NK-92 treated with Interleukin-12 subunit alpha and Interleukin-12 subunit beta, amount 100 ng/mL, for 24 hours (cell line): ENCODE measurements at places on chromosomes 1 and 21.

DNA sequence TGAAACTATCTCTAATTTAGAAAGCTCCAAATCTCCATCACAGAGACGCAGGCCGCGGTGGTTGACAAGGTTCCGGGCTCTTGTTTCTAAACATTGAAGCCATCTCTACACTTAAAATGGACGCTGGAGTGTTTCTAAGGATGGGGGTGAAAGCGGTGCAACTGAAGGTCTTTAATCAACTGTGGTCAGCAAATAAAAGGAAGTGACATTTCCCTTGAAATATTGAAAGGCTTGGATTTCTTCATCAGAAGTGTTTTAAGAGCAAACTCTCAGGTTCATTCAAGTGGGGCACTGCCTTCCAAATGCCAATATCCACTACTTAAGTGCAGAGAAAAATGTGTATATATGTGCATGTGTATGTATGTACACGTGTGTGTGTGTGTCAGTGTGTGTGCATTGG lies 117.3 kb downstream of the KAZN start:
- no peak for DNase-seq

GRCh38 chr1:159146980-159147379 lies 24.4 kb upstream of the CADM3 start:
- no peak for DNase-seq

DNA sequence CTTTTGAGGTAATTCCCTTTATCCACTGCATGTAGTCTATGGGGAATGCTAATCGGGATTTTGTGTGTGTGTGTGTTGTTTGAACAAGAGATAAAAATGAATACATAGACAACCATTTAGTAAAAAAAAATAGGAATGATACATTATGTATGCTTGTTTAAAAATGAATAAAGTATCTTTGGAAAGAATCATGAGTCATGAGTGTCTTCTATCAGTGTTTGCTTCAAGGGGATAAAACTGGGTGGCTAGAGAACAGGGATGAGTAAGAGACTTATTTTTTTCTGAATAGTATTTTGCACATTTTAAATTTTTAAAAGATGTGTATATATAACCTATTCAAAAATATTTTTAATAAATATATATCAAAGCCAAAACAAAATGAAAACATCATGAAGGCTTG lies 839.4 kb upstream of the ADGRL4 start:
- no peak for DNase-seq

GRCh38 chr1:107933736-107934135 lies 31.2 kb downstream of the VAV3 start:
- DNase-seq, result no peak

GRCh38 chr1:1381294-1381693 lies 6.3 kb upstream of the AURKAIP1 start:
- no peak for DNase-seq

DNA sequence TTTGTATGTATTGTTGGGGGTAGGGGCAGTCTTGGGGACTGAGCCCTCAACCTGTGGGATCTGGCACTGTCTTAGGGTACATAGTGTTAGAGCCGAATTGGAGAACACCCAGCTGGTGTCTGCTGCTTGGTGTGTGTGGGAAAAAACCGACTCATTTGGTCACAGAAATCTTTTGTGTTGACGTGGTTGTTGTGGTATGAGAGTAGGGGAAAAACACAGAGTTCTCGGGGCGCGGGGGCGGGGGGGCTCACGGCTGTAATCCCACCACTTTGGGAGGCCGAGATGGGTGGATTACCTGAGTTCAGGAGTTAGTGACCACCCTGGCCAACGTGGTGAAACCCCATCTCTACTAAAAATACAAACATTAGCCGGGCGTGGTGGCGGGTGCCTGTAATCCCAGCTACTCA lies 15.3 kb upstream of the SRSF10 start:
- DNase-seq, result no peak

- no peak for DNase-seq
These were observed 801 bp upstream of the C2CD4D start for GRCh38 chr1:151840421-151840820.

DNA sequence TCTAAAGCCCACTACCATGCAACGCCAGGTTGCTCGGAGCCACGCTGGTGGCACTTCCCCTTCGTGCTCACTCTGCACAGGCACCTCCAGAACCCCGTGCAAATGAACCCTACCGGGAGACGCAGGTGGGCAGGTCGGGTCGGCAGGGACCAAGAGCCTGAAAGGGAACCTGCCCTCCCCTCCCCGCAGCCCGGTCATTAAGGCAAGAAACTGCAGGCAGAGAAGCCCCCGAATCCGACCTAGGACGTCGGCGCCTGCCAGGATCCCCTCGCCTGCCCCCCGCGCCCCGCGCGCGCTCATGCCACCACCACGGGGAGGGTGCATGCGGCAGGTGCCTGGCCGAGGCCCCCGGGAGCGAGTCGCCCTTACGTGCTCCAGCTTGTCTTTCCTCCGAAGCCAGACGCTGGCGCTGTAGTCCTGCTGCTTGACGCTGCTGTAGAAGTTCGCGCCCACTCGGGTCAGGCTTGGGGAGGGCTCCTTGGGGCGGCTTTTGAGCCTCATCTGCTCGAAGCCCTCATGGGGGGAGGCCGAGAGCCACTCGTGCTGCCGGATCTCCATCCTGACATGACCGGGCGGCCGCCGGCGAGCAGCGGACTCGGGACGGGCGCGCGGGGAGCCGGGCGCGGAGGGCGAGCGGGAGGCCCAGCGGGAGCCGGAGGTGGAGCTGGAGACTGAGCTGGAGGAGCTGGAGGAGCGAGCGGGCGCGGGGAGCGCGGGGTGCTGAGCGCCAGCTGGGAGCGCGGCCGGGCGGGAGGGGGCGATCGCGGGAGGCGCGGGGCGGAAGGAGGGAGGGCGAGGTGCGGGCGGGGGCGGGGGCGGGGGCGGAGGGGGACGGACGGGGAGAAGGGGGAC lies 552 bp downstream of the PLD5 start:
- DNase-seq, result no peak

- no peak for DNase-seq
These were observed 114.4 kb upstream of the TNR start for GRCh38 chr1:175857756-175858155.

GRCh38 chr1:24636661-24637357 lies 6.3 kb upstream of the SRRM1 start:
- DNase-seq, result no peak

DNA sequence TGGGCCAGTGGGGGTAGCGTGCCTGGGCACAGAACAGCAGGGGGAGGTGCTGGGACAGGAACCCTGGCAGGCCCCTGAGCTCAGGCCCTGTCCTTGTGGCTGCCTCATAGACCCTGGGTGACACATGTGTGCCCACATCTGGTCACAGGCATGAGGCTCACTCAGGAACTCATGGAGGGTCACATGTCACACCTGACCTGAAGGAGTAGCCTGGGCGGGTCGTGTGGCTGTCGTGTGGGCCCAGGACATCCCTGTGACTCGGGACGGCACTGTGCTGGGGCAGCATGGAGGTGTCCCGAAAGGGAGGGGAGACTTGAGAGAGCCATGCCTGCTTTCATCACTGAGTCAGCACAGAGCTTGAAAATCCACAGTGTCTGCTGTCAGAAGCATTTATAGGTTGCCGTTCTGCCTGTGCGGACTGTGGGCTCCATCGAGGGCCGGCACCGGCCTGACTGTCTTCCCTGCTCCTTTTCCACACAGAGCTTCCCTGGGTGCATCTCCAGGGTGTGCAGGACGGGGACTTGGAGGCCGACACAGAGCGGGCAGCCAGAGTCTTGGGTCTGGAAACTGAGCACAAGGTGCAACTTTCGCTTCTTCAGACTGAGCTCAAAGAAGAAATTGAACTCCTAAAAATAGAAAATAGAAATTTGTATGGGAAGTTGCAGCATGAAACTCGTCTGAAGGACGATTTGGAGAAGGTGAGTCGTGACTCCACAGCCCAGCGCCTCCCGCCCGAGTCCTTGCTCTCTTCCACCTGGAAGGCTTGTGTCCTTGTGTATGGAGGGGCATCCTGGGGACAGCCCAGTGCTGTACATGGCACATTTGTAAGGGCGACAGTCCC lies 32.8 kb downstream of the PCNT start:
- DNase-seq, result no peak

DNA sequence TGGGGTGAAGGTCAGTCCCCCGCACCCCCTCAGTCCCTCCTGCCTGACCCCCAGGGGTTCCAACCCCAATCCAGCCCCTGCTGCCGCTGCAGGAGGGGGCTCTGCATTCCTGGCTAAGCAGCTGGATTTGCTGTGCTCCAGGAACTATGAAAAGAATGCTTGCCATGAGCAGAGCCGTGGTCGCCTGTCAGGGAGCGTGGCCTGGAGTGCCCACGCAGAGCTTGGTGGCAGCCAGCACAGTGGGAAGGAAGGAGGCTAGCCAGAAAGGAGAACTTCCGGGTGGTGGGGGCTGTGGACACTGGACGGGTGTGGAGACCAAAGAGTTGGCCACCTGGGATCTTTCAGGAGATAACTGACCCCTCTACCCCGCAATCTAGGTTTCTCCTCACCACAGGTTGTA lies 5.6 kb downstream of the COL8A2 start:
- no peak for DNase-seq

DNA sequence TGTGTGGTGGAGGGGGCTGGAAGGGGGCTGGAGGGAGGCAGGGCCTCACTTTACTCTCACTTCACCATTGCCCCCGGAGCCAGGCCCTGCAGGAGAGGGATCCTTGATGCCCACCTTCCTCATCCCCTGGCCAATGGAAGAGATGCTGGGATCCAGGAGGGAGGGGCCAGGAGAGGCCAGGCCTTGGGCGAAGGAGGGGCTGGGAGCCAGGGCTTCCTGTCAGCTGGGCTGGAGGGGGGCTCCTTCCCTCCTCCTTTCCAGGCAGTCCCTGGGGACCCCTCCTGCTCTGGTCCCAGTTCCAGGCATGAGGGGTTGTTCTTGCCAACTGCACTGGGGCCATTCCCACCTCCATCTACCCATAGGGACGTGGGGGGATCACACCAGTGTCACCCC lies 5.7 kb downstream of the AHDC1 start:
- DNase-seq, result no peak

DNA sequence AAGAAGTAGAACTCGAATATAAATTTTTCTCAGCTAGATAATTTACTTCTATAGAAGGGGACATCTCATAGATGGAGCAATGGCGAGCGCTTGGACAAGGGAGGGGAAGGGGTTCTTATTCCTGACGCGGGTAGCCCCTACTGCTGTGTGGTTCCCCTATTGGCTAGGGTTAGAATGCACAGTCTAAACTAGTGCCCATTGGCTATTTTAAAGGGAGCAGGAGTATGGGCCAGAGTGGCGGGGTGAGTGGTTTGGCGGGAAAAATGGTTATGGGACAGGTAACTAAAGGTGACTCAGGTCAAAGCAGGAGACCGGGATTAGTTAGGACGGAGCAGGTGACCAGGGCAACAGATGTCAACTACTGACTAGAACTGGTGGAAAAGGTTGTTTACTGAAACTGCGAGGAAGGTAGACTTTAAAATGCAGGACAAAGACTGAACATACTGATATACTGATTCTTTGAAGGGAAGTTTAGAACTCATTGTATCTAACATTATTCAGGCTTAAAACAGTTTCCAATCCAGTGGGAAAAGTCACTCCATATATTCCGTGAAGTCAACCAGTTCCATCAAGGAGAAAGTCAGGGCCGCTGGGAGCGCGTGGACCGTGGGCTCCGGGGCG lies 940 bp upstream of the ATAD3A start:
- DNase-seq, result no peak

GRCh38 chr1:236518322-236518721 lies 5.5 kb upstream of the LGALS8 start:
- DNase-seq, result no peak

DNA sequence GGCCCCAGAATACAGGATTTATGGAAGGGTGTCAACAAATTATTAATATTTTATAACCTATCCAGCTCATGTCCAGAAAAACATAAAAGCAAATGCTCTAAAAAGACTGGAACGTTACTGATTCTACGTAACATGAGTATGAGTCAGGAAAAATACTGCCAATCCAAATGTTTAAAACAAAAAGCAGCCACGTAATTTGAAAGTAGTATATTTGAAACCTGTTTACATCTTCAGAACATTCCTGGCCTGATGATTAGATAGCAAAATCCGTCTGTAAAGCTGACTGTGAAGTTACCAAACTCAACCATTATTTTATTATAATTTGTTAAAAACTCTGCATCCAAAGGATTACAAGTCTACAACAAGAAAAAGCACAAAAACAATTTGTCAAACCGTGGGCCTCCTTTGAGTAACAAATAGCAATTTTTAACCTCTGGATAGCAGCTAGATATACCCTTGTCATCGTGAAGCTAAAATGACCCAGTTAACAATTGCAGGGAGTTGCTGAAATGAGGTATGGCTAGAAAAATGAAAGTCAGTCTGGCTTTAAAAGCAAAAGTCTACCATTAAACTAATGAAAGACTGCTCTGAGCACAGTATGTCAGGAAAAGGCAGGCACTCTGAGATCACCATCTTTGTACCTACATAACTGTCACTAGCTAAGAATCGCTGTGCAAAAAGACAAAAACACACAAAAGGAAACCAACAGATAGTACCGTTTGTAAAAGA lies 1.2 kb downstream of the UBR4 start:
- DNase-seq, result no peak

DNA sequence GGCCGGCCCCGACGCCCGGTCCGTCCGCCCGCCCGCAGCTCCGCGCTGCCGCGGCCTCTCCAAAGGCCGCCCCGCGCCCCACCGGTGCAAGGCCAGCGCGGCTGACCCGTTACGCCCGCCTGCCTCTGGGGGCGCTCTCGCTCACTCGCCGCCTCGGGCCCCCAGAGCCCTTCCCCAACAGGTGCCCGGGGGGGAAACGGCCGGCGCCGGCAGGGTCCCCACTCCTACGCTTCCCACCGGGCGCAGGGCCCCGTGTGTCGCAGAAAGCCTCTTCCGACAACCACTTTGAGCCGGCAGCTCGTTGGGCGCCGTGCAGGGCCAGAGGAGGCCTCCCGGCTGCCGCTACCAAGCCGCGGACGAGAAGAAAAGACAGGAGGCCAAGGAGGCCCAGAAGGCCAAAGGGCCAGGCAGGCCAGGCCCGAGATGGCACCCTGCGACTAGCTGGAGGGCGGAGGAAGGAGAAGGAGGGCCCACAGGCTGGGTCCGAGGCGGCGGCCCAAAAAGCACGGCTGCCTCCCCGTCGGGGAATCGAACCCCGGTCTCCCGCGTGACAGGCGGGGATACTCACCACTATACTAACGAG lies 64.9 kb upstream of the FCGR2A start:
- no peak for DNase-seq

GRCh38 chr21:45618287-45618686 lies 25.2 kb upstream of the PCBP3 start:
- DNase-seq, result no peak

DNA sequence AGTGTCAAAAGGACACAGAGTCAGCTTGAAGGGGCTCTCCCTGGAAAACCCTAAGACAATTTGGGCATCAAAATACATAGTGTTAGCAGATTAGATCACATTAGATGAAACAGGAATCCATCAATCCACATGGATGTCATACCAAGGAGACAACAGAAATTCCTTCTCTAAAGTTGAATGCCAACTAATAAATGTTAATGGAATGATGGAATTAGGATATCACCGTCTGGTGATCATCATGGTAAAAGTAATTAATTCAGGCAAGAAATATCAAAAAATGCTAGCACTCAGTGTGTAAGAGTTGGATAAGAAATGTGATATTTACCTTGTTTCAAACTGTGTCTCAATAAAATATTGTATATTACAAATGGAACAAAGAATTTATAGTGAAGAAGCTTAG lies 10.9 kb upstream of the SLC25A24 start:
- DNase-seq, result no peak
